ENCODE measurements at places on chromosomes 5 and 9. TPM values are rescaled to one million over a fixed set of nuclear protein-coding genes. Genes with fewer than 3 reads are reported as not detected.

DNA sequence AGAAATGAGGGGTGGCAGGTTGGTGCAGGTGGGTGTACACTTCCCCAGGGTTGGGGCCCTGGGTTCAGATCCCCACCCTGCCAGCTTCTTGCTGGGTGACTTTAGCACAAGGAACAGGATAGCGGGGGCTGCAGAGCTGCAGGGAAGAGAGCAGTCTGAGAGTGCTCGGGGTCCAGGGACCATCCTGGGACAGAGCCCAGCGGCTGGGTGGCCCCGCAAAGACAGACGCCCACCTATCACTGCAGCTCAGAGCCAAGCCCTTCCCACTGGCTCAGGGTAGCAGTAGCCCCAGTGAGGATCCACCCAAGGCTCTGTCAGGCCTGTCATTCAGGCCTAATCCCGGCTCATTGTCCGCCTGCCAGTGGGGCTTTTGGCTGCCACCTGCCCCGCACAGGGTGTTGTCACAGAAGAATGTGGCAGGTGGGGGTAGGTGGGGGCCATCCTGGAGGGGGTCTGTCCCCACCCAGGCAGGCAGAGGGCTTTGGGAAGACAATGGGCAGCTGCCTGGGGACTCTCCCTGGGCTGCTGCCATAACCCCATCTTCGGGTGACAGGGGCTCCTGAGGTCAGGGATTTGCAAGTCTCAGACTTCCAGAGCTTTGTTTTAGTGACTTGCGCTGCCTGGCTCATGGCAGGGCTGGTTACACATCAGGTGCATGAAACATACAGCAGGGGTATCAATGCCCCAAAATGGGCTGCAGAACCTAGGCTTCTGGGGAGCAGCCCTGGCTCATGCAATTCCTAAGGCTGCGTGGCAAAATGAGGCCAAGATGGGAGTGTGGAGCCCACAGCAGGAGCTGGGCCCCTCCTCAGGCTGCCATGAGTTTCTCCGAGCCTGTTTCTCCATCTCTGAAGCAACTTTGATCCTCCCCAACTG lies 52.1 kb downstream of the BARX1 start:
- peaks cover 93% of the 10 kb centered on the region for H3K27me3 ChIP-seq
- no peaks in the 10 kb centered on the region for H3K36me3 ChIP-seq
- no peak overlapping the region for H3K27ac ChIP-seq
- no peak for DNase-seq
- H3K4me1 ChIP-seq = no peaks in the 10 kb centered on the region
- no peak overlapping the region for H3K4me3 ChIP-seq

DNA sequence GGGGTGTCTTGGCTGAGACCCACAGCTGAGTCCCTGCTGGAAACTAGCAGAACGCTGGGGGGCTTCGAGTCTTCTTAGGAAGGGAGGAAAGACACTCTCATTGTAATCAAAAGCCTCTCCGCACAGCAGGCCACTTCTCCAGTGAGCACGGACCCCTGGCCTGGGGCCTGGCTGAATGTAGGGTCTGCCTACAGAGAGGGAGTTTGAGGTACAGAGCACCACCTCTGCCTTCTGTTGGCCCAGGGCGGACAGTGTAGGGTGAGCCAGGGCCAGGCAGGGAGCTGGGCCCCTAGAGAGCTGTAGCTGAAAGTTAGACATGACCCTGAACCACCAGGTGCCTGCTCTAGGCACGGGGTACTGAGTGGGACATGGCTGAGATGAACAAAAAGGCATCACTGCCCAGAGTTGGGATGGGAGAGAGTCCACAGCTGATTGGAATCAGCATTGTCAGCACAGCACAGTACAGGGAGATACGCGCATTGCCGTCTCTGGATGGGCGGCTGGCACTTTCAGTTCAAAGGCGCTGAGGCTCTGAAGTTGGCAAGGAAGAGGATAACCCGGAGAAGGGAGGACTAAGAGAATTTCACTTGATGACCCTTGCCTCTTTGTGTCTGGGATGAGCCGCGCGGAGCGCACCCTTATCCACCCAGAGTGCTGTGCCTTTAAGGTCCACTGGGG lies 363 bp upstream of the SLC25A48 start:
- peaks cover 89% of the 10 kb centered on the region for H3K27me3 ChIP-seq
- no peaks in the 10 kb centered on the region for H3K4me1 ChIP-seq
- H3K4me3 ChIP-seq = peak overlapping the region; percentile 67
- no peak for DNase-seq
- peaks cover 14% of the 10 kb centered on the region for H3K36me3 ChIP-seq
- no peak overlapping the region for H3K27ac ChIP-seq

DNA sequence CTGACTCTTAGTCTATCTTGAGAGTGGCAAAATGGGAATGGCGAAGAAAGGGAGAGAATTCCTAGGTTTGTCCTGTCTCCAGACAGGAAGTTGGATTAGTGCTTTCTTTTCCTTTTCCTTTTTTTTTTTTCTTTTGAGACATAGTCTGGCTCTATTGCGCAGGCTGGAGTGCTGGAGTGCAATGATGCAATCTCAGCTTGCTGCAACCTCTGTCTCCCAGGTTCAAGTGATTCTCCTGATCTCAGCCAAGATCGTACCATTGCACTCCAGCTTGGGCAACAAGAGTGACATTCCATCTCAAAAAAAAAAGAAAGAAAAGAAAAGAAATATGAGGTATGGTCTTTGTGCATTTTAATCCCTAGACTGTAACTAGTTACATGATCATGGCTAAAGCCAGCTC lies 12.6 kb upstream of the KIF27 start:
- DNase-seq = no peak
- no peak overlapping the region for H3K4me3 ChIP-seq
- H3K4me1 ChIP-seq = peaks cover 33% of the 10 kb centered on the region
- H3K27ac ChIP-seq = no peak overlapping the region
- no peaks in the 10 kb centered on the region for H3K27me3 ChIP-seq

DNA sequence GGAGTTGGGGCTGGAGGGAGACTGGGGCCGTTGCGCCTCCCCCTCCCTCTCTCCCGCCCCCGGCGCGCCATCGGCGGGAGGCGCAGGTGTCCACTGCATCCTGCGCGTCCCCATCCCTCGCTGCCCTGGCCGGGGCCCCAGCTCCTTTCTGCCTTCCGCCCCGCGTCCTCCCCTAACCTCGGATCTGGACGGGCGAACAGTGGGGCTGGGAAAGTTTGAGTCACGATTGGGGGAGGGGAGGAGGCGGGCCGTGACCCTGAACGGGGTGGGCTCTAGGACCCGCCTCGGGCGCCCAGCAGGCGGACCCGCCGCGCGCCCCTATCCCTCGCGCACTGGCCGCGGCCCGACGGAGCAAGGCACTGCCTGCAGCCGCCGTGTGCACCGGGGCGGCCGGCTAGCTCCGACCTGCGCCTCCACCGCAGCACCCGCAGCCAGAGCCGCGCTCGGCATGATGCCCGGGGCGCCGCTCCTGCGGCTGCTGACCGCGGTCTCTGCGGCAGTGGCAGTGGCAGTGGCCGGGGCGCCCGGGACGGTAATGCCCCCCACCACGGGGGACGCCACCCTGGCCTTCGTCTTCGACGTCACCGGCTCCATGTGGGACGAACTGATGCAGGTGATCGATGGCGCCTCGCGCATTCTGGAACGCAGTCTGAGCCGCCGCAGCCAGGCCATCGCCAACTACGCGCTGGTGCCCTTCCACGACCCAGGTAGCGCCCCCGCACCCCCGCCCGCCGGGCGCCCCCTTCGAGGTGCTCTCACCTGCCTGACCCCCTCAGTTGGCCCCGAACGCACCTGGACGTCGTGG lies at the start of gene HMCN2:
Gene HMCN2, plus strand, starts transcription at position 330 of the 805 bp plus-strand sequence. Its CDS starts 119 bp downstream, at position 449.
- no peak within 1 kb of the TSS for H3K27ac ChIP-seq
- H3K36me3 ChIP-seq = no peaks in the 10 kb centered on the region
- H3K4me3 ChIP-seq = no peak within 1 kb of the TSS
- peaks cover 80% of the 10 kb centered on the region for H3K27me3 ChIP-seq

Gene PCDHA4
- 5.8 TPM for total RNA-seq

Gene SPINK13
- total RNA-seq = not detected

Gene ZNF608
- 7.3 TPM for total RNA-seq

Gene MEF2C
- 6.5 TPM for total RNA-seq
